ENCODE measurements at places on chromosomes 13 and 19. TPM values are rescaled to one million over a fixed set of nuclear protein-coding genes. Genes with fewer than 3 reads are reported as not detected.

- no peak overlapping the region for H3K27ac ChIP-seq
- H3K4me1 ChIP-seq, result no peaks in the 10 kb centered on the region
- no peak overlapping the region for H3K4me3 ChIP-seq
- H3K27me3 ChIP-seq, result no peaks in the 10 kb centered on the region
- no peak for DNase-seq
Measured at GRCh38 chr13:108828086-108828815, 198.8 kb downstream of the MYO16 start.

GRCh38 chr13:98664047-98664446 lies 87.1 kb upstream of the STK24 start:
- H3K4me1 ChIP-seq, result peaks cover 14% of the 10 kb centered on the region
- DNase-seq, result peak; percentile 73
- peak overlapping the region; percentile 82 for H3K27ac ChIP-seq

DNA sequence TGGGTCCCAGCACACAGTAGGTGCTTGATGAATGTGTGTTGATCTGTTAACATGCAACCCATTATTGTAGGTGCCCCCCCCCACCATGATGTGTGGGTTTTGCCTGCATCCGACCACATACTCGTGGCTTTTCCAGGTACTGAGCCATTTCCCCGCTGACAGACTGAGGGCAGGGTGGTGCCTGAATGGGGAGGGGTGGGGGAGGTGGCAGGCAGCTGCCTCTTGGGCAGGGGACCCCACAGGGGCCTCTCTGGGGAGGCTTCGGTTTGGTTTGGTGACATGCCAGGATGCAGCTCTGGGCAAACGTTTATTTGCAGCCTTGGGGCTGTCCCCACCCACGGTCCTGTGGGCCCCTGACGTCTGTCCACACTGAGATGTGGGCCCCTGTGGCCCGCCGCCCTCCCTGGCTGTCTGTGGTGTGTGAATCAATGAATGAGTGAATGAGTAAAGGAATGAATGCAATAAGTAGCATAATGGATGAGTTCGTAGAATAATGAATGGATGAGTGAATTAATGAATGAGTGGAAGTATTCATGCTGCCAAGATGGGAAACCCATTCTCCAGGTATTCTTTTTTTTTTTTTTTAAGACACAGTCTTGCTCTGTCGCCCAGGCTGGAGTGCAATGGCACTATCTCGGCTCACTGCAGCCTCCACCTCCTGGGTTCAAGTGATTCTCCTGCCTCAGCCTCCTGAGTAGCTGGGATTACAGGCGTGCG lies 9.0 kb upstream of the JUND start:
- peaks cover 15% of the 10 kb centered on the region for H3K36me3 ChIP-seq
- H3K27me3 ChIP-seq, result no peaks in the 10 kb centered on the region
- DNase-seq, result peak; percentile 96
- H3K4me3 ChIP-seq, result peak overlapping the region; percentile 86
- peaks cover 68% of the 10 kb centered on the region for H3K4me1 ChIP-seq
- peak overlapping the region; percentile 98 for H3K27ac ChIP-seq

DNA sequence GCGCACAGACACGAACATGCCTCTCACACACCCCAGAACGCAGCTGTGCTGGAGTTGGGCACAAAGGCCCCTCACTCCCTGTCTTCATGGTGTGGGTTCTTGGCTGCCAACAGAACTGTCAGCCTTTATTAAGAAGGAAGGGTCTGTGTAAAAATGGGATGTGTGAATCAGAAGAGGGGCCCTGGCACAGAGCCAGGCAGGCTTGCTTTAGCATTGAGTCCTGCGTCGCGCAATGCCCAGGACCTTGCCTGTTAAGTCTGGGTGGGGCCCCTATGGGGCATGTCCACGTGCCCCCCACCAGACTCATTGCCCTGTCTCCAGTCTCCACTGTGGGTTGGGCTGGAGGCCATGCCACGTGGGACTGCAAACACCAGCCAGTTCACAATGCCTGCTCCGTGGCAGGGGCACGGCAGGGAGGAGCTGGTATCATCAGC lies 84.8 kb downstream of the SLC7A1 start:
- peaks cover 1% of the 10 kb centered on the region for H3K4me1 ChIP-seq
- H3K4me3 ChIP-seq, result no peak overlapping the region
- no peak for DNase-seq
- no peaks in the 10 kb centered on the region for H3K27me3 ChIP-seq
- no peak overlapping the region for H3K27ac ChIP-seq
- H3K36me3 ChIP-seq, result peaks cover 34% of the 10 kb centered on the region

- no peak overlapping the region for H3K27ac ChIP-seq
- H3K4me3 ChIP-seq, result no peak overlapping the region
- no peak for DNase-seq
- H3K27me3 ChIP-seq, result no peaks in the 10 kb centered on the region
Measured at GRCh38 chr13:71751073-71751472, 115.9 kb downstream of the DACH1 start.

GRCh38 chr13:104949840-104950740 lies 1585.4 kb downstream of the EFNB2 start:
- H3K4me1 ChIP-seq, result peaks cover 3% of the 10 kb centered on the region
- DNase-seq, result no peak
- no peak overlapping the region for H3K4me3 ChIP-seq
- H3K27me3 ChIP-seq, result no peaks in the 10 kb centered on the region
- H3K36me3 ChIP-seq, result no peaks in the 10 kb centered on the region
- no peak overlapping the region for H3K27ac ChIP-seq

- H3K27ac ChIP-seq, result no peak overlapping the region
- H3K4me3 ChIP-seq, result no peak overlapping the region
- H3K27me3 ChIP-seq, result peaks cover 9% of the 10 kb centered on the region
- DNase-seq, result peak; percentile 58
- peaks cover 20% of the 10 kb centered on the region for H3K4me1 ChIP-seq
Measured at GRCh38 chr19:17331045-17331558, 3.6 kb downstream of the ANO8 start.

DNA sequence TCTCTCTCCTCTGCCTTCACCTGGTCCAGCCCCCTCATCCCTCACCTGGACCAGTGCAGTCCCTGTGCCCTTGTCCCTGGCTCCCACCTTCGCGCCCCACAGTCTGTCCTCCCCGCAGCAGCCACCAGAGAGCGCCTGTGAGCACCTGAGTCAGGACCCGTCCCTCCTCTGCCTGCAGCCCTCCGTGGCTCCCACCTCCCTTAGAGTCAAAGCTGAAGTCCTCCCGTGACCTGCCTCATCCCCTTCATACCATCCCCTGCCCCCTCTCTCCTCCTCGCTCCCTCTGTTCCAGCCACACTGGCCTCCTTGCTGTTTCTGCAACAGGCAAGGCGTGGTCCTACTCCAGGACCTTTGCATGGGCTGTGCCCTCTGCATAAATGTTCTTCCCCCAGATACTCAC lies 10.3 kb downstream of the CELF5 start:
- H3K4me3 ChIP-seq, result no peak overlapping the region
- H3K27me3 ChIP-seq, result no peaks in the 10 kb centered on the region
- no peaks in the 10 kb centered on the region for H3K36me3 ChIP-seq
- peak; percentile 69 for DNase-seq
- H3K4me1 ChIP-seq, result no peaks in the 10 kb centered on the region

DNA sequence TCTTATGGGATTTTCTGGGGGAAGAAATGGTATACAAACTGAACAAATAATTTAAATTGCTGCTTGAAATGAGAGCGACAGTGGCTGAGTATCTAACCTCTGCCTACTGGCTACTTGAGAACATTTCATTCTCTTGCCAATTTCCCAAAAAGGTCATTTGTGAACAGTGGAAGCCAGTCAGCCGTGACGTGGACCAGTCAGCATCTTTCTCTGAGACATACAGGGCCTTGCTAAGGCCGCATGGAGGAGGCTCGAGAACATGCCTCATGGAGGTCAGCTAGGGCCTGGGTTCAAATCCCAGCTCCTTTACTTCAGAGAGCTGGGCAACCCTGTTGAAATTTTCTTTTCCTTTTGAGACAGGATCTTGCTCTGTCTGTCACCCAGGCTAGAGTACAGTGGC lies 20.3 kb downstream of the ZC3H4 start:
- H3K4me3 ChIP-seq, result peak overlapping the region; percentile 86
- DNase-seq, result peak; percentile 78
- H3K36me3 ChIP-seq, result peaks cover 62% of the 10 kb centered on the region
- H3K4me1 ChIP-seq, result peaks cover 63% of the 10 kb centered on the region
- peak overlapping the region; percentile 94 for H3K27ac ChIP-seq

DNA sequence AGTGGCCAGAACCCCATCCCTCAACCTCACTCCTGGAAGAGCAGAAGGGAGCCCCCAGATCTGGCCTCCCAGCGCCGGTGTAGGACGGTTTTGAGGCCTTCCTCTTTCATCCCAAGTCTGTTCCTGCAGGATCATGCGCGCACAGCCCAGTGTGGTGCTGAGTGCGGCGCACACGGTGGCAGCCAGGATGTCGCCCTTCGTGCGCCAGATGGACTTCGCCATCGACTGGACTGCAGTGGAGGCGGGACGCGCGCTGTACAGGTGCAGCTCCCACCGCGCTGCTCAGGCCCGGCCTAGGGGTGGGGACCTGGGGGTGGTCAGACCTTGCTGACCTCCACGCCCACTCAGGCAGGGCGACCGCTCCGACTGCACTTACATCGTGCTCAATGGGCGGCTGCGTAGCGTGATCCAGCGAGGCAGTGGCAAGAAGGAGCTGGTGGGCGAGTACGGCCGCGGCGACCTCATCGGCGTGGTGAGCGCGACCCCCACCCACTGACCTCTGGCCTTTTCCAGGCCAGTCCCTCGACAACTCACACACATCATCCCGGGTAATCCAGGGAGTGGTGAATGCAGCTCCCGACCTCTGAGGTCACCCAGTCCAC lies 14.8 kb downstream of the PNPLA6 start:
- H3K27me3 ChIP-seq, result no peaks in the 10 kb centered on the region
- H3K36me3 ChIP-seq, result peaks cover 27% of the 10 kb centered on the region
- H3K27ac ChIP-seq, result no peak overlapping the region

GRCh38 chr13:50810998-50811397 lies 32.5 kb downstream of the DLEU7 start:
- peak overlapping the region; percentile 50 for H3K4me3 ChIP-seq
- no peak overlapping the region for H3K27ac ChIP-seq
- H3K4me1 ChIP-seq, result peaks cover 9% of the 10 kb centered on the region
- H3K27me3 ChIP-seq, result no peaks in the 10 kb centered on the region
- no peak for DNase-seq
- H3K36me3 ChIP-seq, result no peaks in the 10 kb centered on the region

- DNase-seq, result no peak
- no peaks in the 10 kb centered on the region for H3K4me1 ChIP-seq
- H3K27ac ChIP-seq, result no peak overlapping the region
- H3K4me3 ChIP-seq, result no peak overlapping the region
- H3K27me3 ChIP-seq, result no peaks in the 10 kb centered on the region
Measured at GRCh38 chr19:2116507-2116906, 19.8 kb downstream of the IZUMO4 start.

DNA sequence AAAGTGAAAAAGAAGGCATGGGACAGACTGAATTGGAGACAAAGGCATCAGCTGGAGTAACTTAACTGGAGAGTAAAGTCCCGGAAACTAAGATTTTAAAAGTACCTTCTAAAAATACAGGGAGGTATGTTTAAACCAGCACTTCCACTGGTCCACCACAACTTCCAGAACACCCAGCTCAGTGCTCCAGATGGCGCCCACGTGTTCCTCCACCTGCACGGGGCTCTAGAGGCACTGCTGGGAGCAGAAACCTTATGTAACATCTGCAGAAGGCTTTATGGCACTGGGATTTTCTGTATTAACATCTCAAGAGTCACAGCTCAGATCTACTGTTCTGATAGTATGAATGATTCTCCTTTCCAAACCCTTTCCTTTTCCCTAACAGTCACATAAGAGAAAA lies 252.1 kb downstream of the DCLK1 start:
- H3K4me1 ChIP-seq, result no peaks in the 10 kb centered on the region
- no peaks in the 10 kb centered on the region for H3K36me3 ChIP-seq
- no peak overlapping the region for H3K4me3 ChIP-seq
- DNase-seq, result no peak
- no peaks in the 10 kb centered on the region for H3K27me3 ChIP-seq

- peaks cover 9% of the 10 kb centered on the region for H3K36me3 ChIP-seq
- no peaks in the 10 kb centered on the region for H3K27me3 ChIP-seq
- H3K4me1 ChIP-seq, result peaks cover 6% of the 10 kb centered on the region
- no peak overlapping the region for H3K4me3 ChIP-seq
- H3K27ac ChIP-seq, result no peak overlapping the region
- DNase-seq, result peak; percentile 55
Measured at GRCh38 chr19:52331757-52332156, 4.3 kb upstream of the ZNF610 start.

GRCh38 chr13:105008604-105009003 lies 1526.9 kb downstream of the EFNB2 start:
- H3K27me3 ChIP-seq, result no peaks in the 10 kb centered on the region
- DNase-seq, result no peak
- H3K4me1 ChIP-seq, result no peaks in the 10 kb centered on the region
- no peaks in the 10 kb centered on the region for H3K36me3 ChIP-seq

- H3K27me3 ChIP-seq, result no peaks in the 10 kb centered on the region
- DNase-seq, result no peak
- no peak overlapping the region for H3K4me3 ChIP-seq
- H3K4me1 ChIP-seq, result no peaks in the 10 kb centered on the region
- H3K27ac ChIP-seq, result no peak overlapping the region
Measured at GRCh38 chr13:31540281-31540680, 199.0 kb upstream of the RXFP2 start.

GRCh38 chr13:71721104-71721503 lies 145.9 kb downstream of the DACH1 start:
- H3K27ac ChIP-seq, result no peak overlapping the region
- H3K27me3 ChIP-seq, result no peaks in the 10 kb centered on the region
- H3K36me3 ChIP-seq, result no peaks in the 10 kb centered on the region
- H3K4me3 ChIP-seq, result no peak overlapping the region

DNA sequence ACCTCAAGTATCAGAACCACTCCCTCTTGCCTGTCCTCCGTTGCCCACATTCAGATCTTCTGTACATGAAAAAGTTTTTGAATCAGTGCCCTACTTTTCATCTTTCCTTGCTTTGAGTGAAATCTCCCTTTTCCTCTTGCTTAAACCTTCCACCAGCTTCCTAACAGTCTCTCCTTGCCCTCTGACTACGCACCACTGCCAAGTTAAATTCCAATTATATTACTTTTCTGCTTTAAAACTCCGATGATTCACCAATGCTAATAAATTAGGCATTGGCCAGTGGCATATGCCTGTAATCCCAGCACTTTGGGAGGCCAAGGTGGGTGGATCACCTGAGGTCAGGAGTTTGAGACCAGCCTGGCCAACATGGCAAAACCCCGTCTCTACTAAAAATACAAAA lies 30.7 kb upstream of the RFXAP start:
- H3K4me1 ChIP-seq, result peaks cover 2% of the 10 kb centered on the region
- H3K4me3 ChIP-seq, result no peak overlapping the region
- no peaks in the 10 kb centered on the region for H3K36me3 ChIP-seq
- H3K27ac ChIP-seq, result no peak overlapping the region
- no peak for DNase-seq
- peaks cover 8% of the 10 kb centered on the region for H3K27me3 ChIP-seq

GRCh38 chr19:48968179-48968661 lies 3.1 kb downstream of the FTL start:
- H3K27me3 ChIP-seq, result no peaks in the 10 kb centered on the region
- peaks cover 47% of the 10 kb centered on the region for H3K4me1 ChIP-seq
- peaks cover 50% of the 10 kb centered on the region for H3K36me3 ChIP-seq
- H3K27ac ChIP-seq, result peak overlapping the region; percentile 54
- H3K4me3 ChIP-seq, result peak overlapping the region; percentile 28

The UBL3 gene
- total RNA-seq, result 9.5 TPM

The RELB gene
- total RNA-seq, result 72.7 TPM

The ATP4A gene
- not detected for total RNA-seq

The FCER2 gene
- not detected for total RNA-seq

The KL gene
- total RNA-seq, result 0.75 TPM

The SEMA6B gene
- total RNA-seq, result not detected

Data from activated CD4-positive, alpha-beta T cell treated with anti-CD3 and anti-CD28 coated beads, Interleukin-2, amount 10 ng/mL, durations not matched to agents 24 days and 14 days (primary cell).